ENCODE measurements at places on chromosomes 2 and 18.

DNA sequence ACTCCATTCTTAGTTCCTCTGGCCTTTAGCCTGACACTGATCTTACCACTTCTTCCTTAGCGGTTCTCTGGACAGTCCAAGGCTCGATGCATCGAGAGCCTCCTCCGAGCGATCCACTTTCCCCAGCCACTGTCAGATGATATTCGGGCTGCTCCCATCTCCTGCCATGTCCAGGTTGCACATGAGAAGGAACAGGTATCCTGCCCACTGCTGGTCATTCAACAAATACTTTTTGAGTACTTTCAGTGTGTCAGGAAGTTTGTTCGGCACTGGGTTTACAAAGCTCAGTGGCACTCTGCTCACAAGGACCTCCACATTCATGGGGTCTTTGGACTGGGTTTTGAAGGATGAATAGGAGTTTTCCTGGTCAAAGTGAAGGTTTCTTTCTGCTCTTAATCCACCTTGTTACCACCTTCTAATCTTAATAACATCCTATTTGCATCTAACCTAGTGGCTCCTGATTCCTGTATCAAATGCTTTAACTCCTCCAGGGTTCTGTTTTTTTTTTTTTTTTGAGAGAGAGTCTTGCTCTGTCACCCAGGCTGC lies 25.8 kb downstream of the GCKR start:
- DNase-seq = no peak

DNA sequence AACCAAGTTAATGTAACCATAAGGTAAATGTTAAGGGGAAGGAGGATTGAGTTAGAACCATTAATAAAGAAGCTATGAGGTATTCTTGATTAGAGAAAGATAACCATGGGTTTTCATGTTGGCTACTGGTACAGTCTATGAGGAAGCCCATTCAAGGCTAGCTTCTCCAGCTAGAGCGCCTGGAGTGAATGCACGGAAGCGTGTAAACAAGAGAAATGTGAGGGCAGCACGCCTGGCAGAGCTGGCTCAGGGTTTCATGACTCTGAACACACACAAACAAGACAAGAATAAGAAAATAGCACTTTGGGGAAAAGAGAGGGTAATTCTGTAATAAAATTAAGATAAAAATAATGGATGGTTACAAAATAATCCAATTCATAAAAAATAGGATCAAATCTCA lies 255.3 kb downstream of the PDE11A start:
- DNase-seq = no peak

DNA sequence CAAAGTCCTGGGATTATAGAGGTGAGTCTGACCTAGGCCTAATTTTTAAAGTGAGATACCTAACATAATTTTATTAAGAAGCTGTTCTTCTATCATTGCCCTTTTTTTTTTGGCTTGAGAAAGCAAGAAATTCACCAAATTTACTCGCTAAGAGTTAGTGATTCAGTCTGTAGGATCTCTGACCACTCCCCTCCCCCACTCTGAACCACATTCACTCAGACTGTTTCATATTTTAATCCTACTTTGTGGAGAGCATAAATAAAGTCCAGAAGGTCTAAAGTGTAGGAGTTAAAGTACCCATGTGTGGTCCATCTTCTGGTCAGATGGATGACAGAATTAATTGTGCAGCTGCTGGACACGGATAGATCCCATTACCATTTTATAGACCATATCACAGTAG lies 115.8 kb upstream of the MGAT5 start:
- no peak for DNase-seq

DNA sequence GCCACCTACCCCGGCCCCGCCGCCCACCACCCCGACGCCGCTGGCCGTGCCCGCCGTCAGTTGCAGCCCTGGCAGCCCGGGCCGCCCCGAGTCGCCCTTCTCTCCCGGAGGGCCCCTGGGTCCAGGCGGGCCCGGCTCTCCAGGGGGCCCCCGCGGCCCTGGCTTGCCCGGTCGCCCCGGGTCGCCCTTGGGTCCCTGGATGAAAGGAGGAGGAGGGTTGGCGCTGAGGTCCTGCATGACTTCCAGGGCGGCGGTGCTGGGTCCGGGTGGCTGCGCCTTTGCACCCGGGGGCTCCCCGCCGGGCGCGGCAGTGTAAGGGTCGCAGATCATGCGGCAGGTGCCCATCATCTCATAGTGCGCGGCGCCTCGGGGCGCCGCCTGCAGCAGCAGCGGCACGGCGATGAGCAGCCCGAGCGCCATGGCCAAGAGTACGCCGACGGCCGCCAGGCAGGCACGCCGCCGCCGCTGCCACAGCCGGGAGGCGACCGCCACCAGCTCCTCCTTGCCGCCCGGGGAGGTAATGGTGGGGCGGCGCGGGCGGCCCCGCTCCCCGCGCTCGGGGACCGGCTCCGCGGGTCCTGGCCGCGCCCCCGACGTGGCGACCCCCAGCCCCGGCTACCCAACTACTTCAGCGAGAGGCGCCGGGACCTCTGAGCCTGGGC lies 570 bp downstream of the C1QL2 start:
- no peak for DNase-seq

DNA sequence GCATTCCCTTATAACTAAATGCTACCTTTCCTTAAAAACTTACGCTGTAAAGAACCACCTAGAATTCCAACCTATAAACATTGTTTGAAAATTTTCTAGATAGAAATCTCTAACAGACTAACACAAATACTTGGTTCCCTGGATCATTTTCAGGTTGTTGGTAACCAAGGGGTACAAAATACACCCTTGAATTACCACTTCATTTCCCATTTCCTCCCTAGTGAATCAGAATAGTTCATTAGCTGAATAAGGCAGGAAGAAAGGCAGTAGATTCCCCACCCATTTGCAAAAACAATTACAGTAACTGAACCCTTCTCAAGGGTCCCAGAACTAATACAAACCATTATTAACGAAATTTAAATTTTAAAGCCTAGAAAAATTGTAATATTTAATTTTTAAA lies 5.5 kb downstream of the MEX3C start:
- no peak for DNase-seq

DNA sequence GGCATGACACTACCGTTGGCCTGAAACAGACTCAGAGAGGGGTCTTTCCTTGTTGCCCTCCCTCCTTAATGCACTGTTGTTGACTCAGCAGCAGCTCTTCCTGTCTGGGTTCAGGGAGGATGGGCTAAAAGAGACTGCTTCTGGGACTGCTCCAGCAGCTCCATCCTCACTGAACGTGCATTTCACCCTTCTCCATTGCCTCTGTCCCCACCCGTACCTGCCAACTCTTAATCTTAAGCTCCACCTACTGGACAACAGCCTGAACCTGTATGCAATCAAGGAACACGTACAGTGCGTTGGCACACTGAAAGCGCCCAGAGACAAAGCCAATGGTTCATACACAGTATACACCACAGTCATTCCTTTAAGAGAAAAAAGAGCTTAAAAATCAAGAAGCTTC lies 230.8 kb upstream of the RAB6C start:
- no peak for DNase-seq
